ENCODE measurements at places on chromosomes 4 and X.
A peak's percentile ranks its signal among the peaks of the same experiment; 100 is the strongest.

DNA sequence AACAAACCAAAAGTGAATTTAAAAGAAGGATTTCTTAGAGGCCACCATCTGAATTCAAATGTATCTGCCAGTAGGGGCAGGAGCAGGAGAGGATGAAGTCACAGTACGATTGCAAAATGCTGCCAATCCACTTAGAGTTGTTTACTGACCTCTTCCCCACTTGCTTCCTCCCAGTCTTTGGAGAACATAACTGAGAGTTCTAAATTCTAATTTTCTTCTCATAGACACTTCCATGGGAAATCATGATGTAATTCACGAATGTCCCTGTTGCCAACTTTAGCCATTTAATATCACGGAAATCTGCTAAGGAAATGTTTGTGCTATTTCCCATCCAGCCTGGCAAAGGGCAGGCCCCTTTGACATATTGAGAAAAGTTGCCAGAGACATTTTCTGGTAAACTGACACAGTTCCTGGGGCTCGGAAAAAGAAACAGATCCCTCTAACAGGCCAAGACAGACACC lies 33.6 kb upstream of the NOCT start:
- DNase-seq, result no peak

- DNase-seq, result no peak
Observed at GRCh38 chr4:99362768-99363167, 10.2 kb upstream of the ADH1C start.

GRCh38 chrX:118062817-118063615 lies 53.6 kb downstream of the KLHL13 start:
- DNase-seq, result no peak

DNA sequence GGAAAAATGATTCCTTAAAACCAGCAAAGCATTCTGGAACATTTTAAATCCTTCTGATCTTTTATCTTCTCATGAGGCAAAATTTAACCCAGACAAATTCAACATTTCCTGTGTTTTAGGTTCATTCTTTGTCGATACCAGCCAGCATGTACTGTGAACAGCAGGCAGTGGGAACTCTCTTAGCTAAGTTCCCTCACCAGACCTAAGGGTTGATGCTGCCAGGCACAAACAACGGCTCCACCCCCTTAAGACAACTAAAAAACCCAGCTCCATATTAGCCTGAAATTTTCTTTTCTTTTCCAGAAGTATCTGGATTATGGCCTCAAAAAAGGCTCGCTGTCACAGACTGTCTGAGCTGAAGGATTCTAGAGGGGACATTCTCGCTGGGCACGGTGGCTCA lies 2.4 kb upstream of the RBM47 start:
- no peak for DNase-seq

DNA sequence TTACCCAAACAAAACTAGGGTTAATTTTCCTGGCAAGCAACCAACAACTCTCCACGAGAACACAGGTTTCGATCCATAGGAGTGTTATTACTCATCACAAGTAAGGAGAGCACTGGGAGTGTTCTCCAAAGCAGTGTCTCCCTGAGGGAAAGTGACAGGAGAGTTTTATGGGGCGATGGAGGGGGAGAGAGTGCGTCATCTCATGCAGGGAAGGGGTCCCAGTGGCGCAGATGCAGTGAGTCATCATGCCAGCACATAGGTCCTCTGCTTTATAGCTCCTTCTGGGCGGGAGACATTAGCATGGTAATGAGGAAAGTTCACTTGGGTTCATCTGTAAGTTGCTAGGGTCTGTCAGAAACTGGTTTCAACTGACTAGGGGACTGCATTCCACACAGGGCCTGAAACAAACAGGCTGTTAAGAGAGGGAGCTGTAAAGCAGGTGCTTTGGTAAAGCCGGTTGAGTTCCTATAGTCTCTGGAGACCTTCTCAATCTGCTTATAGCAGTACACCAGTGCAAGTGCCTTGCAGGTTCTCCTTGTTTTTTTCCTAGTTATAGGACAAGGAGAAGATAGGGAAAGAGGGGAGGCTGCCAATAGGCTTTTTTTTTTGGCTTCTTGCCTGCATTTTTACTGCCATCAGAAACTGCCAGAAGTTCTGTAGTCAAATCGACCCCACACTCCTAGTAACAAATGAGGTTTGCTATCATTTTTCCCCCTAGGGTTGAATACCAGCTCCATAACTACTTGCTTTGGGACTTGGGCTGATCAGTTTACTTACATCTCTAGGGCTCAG lies 12.8 kb upstream of the BOD1L1 start:
- DNase-seq, result no peak

DNA sequence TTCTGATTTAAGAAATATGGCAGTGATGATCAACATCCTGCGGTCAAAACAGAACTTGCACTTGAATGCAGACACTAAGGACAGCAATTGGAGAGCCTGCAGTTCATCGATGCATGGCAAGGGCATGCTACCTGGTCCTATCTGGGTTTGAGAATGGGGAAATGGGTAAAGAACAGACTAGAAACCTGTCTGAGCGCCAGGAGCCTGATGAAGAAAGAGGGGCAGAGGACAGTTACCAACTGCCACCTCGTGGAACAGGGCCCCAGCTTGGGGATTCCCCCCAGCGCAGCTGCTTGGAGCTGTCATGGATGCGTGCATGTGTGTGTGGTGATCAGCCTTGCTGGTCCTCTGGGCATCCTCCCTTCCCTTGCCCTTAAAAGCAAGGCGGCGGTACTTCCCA lies 30.2 kb upstream of the NKRF start:
- no peak for DNase-seq

- DNase-seq, result no peak
Observed at GRCh38 chr4:137390707-137391106, 141.6 kb downstream of the PCDH18 start.

DNA sequence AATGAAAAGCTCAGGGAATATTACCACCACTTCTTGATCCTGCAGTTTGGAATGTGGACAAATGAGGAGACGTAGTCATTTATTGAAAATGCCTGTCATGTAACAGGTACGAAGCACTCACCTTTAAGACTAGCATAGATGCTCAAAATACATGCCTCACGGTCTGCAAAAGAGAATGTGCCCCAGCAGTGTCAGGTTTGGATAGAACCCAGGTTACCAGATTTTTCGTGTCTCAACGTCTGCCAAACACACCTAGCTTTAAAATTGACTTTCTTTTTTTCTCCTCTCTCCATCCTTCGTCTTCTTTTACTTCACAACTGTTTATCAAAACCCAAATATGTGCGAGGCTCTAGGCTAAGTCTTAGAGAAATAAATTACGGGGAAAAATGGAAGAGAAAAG lies 606.8 kb upstream of the ATOH1 start:
- DNase-seq, result no peak

GRCh38 chrX:134177527-134177926 lies 59.5 kb upstream of the CCDC160 start:
- no peak for DNase-seq

GRCh38 chr4:151887031-151887815 lies 126.4 kb upstream of the GATB start:
- DNase-seq, result no peak

GRCh38 chrX:42943051-42943974 lies 165.3 kb upstream of the PPP1R2C start:
- DNase-seq, result no peak

DNA sequence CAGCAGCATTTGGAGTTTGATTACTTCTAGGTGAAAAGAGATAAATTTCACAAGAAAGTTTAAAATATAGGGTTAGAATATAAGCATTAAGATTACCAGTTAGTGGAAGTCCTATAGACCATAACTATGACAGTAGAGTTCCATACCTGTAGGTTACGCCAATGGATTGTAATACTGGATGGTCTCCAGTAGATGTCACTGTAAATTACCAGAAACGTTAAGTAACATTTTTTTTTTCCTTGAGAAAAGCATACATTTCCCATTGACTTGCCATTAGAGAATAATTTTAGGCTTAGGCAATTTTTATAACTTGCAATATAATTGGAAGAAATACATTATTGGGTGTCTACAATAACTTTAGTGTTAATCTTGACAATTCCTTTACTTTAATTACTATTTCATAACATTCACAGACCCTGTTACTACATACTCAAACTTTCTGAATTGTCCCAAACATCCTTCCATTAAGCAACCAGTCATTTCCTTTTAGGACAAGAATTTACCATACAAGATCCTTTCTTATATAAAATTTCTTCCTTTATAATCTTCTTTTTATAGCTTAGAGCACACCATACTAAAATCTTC lies 304.1 kb upstream of the TECRL start:
- no peak for DNase-seq

GRCh38 chr4:2489841-2490552 lies 21.1 kb downstream of the RNF4 start:
- no peak for DNase-seq

DNA sequence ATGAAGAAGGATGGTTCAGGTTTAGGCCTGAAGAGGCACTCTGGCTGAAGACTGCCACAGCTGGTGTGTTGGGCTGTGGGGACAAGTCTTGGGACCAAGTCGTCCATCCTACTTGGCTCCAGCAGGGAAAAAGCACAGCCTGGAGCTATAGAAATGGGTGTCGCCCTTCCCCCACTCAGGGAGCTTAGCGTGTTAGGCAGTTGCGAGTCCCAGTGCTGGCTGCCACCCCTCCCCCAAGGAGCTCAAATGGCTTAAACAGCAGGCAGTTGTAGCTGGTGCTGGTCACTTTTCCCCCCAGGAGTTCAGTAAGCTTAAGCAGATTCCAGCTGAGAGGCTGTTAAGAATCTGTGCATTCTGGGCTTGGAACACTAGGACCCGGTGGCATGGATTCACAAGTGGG lies 319.5 kb upstream of the POF1B start:
- peak; percentile 92 for DNase-seq

GRCh38 chrX:154737136-154737535 lies 13.7 kb downstream of the GAB3 start:
- no peak for DNase-seq

- DNase-seq, result no peak
Observed at GRCh38 chr4:24533364-24533763, 51.0 kb downstream of the DHX15 start.

DNA sequence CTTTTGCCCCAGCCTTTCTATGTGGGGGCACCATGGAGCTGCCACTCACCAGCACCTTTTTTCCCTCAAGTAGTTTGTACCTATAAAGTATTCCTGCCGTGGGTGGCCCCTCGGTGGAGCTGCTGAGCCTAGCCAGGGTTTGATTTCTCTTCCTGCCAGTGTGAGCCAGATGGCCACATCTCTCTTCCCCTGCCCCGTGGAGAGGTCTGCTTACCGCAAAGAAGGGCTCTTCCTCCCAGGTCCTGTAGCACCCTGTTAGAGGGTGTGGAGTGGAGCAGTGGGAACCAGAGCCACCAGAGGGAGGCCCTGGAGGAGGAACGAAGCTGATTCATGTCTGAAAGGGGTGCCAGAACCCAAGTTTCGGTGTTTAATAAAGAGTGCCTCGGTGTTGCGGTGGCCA lies 95.4 kb downstream of the PTTG2 start:
- DNase-seq, result peak; percentile 81

DNA sequence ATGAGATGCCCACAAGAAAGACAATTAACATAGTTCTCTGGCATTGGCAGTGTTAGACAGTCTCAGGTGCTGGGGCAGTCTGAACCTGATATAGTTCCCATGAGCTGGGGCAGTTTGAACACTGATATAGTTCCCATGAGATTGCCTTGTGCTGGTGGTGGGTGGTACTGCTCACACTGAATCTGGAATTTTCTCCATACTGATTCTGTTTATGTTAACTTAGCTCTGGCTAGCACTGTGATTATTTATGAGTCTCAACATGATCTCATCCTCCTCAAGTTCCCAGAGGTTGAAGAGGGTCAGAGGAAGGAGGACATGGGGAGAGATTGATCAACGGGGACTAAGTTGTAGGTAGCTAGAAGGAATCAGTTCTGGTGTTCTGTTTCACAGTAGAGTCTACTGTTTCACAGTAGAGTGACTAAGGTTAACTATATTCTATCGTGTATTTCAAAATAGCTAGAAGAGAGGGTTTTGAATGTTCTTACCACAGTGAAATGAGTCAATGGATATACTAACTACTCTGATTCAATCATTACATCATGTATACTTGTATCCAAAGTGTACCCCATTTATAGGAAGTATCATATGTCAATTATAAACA lies 379.9 kb downstream of the ADAM29 start:
- no peak for DNase-seq

DNA sequence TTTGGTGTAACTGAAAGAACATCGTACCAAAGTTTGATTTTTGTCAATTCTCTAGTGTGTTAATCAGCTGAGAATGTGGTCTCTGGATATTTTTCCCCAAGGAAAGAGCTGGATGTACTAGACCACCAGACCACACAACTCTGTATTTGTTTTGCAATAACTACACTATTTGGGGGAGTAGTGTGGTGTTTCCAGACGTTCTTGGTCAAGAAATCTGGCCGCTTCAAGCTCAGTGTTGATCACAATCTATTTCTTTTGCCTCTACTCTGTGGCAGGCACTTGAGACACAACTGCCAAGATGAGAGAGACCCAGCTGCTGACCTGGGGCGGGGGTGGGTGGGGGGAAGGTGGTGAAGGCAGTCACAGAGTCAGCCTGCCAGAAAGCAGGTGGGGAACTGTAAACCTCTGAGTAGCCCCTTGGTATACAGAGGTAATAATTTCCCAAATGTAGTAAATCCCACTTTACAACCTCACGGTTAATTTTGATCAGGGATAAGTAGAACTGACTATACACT lies 30.6 kb downstream of the PTTG2 start:
- no peak for DNase-seq

All from WERI-Rb-1 (cell line).